Caki2 (cell line): ENCODE measurements at places on chromosomes 5 and 9. TPM values are rescaled to one million over a fixed set of nuclear protein-coding genes. Genes with fewer than 3 reads are reported as not detected.

LRRC26 gene
- total RNA-seq: 1.8 and 3.0 TPM in 2 replicates

NFIB gene
- total RNA-seq: 15.4 and 16.4 TPM in 2 replicates

PCDHGC5 gene
- not detected in 2 replicates for total RNA-seq

POLR3G gene
- total RNA-seq: 2.3 and 5.7 TPM in 2 replicates

FRRS1L gene
- not detected in 2 replicates for total RNA-seq

TMEM215 gene
- not detected in 2 replicates for total RNA-seq

SH3PXD2B gene
- 14.2 and 25.2 TPM in 2 replicates for total RNA-seq

ALDH1A1 gene
- total RNA-seq: 936 and 953 TPM in 2 replicates

SLC36A2 gene
- total RNA-seq: not detected in 2 replicates

WDR31 gene
- 4.1 and 7.8 TPM in 2 replicates for total RNA-seq

ENHO gene
- 4.0 TPM in 1 of 2 replicates, not detected in the other for total RNA-seq

PAPPA gene
- total RNA-seq: 1.2 and 1.9 TPM in 2 replicates

MARCOL gene
- not detected in 2 replicates for total RNA-seq

TAF11L7 gene
- not detected in 2 replicates for total RNA-seq

ANAPC2 gene
- 38.2 and 94.6 TPM in 2 replicates for total RNA-seq

ENTR1 gene
- total RNA-seq: 58.2 and 79.3 TPM in 2 replicates

CDO1 gene
- total RNA-seq: not detected in 2 replicates

GMCL2 gene
- not detected in 2 replicates for total RNA-seq

PCDHB5 gene
- 13.9 and 17.1 TPM in 2 replicates for total RNA-seq

MOB3B gene
- total RNA-seq: 0.03 TPM in 1 of 2 replicates, not detected in the other

CARD6 gene
- 0.06 TPM in 1 of 2 replicates, not detected in the other for total RNA-seq

FGD3 gene
- total RNA-seq: 0.96 TPM in 1 of 2 replicates, not detected in the other

SCGB3A2 gene
- total RNA-seq: not detected in 2 replicates

SLC35D2 gene
- 16.4 and 28.2 TPM in 2 replicates for total RNA-seq

SRD5A1 gene
- total RNA-seq: 54.2 and 69.0 TPM in 2 replicates

LCN15 gene
- total RNA-seq: not detected in 2 replicates

IL4 gene
- not detected in 2 replicates for total RNA-seq

LURAP1L gene
- total RNA-seq: 28.4 TPM in 2 replicates

IFNK gene
- total RNA-seq: not detected in 2 replicates

GAS1 gene
- 5.4 and 6.5 TPM in 2 replicates for total RNA-seq

PCDHB9 gene
- 1.1 and 1.6 TPM in 2 replicates for total RNA-seq

TTC16 gene
- 0.67 TPM in 1 of 2 replicates, not detected in the other for total RNA-seq

IL17B gene
- total RNA-seq: not detected in 2 replicates

SEMA6A gene
- total RNA-seq: 0.32 and 2.2 TPM in 2 replicates

GLDC gene
- 14.3 and 21.2 TPM in 2 replicates for total RNA-seq

PRDM9 gene
- total RNA-seq: not detected in 2 replicates

LPAR1 gene
- 28.2 and 36.2 TPM in 2 replicates for total RNA-seq

BDP1 gene
- total RNA-seq: 5.6 and 7.4 TPM in 2 replicates

SLC45A2 gene
- not detected in 2 replicates for total RNA-seq
